ENCODE measurements at places on chromosomes 11 and 22. TPM values are rescaled to one million over a fixed set of nuclear protein-coding genes. Genes with fewer than 3 reads are reported as not detected.

Gene OR8D1
- not detected for total RNA-seq

Gene LRP5
- 67.1 TPM for total RNA-seq

Gene NEFH
- 0.71 TPM for total RNA-seq

Gene SAA1
- 260 TPM for total RNA-seq

Gene SMDT1
- total RNA-seq: 34.7 TPM

Gene SLC6A5
- total RNA-seq: not detected

Gene LRRC55
- total RNA-seq: 2.9 TPM

Gene LTO1
- total RNA-seq: 25.9 TPM

Gene C11orf97
- 14.7 TPM for total RNA-seq

Gene GLYAT
- total RNA-seq: not detected

Gene INCENP
- total RNA-seq: 14.1 TPM

Gene OR6A2
- 0.23 TPM for total RNA-seq

Gene TIMM10B
- 43.4 TPM for total RNA-seq

Gene BIRC3
- total RNA-seq: 44.5 TPM

Gene DERL3
- 6.1 TPM for total RNA-seq

Gene RIMBP3C
- total RNA-seq: not detected

Gene OOSP4A
- total RNA-seq: 0.40 TPM

Gene B4GALNT4
- 6.8 TPM for total RNA-seq

Gene OR2AG2
- 0.06 TPM for total RNA-seq

Gene OR52I1
- total RNA-seq: not detected

Gene CCDC116
- 0.71 TPM for total RNA-seq

Gene OR8G5
- 0.34 TPM for total RNA-seq

Gene C11orf87
- not detected for total RNA-seq

Gene MUC2
- total RNA-seq: 0.03 TPM

Gene RIBC2
- total RNA-seq: 7.0 TPM

Gene C1QTNF4
- total RNA-seq: 0.40 TPM

Gene OTOG
- total RNA-seq: not detected

Gene OR5B21
- not detected for total RNA-seq

Gene OR10A2
- total RNA-seq: not detected

Gene MYEOV
- 0.52 TPM for total RNA-seq

Gene C11orf71
- 14.4 TPM for total RNA-seq

Gene SUN2
- total RNA-seq: 75.5 TPM

Gene MDK
- 52.1 TPM for total RNA-seq

Gene TRPC6
- 66.5 TPM for total RNA-seq

Gene CRYAB
- 12.0 TPM for total RNA-seq

Gene UCP3
- 2.8 TPM for total RNA-seq

Gene BTBD18
- not detected for total RNA-seq

Gene DUSP8
- total RNA-seq: 17.0 TPM

Gene MS4A5
- not detected for total RNA-seq

Gene CFL1
- 387 TPM for total RNA-seq

Gene SLC25A1
- 36.3 TPM for total RNA-seq

Gene LIF
- total RNA-seq: 5.1 TPM

Gene ACRV1
- total RNA-seq: not detected

Gene HTR3A
- total RNA-seq: 0.43 TPM

Gene EIF4ENIF1
- total RNA-seq: 14.3 TPM

Gene TECTA
- total RNA-seq: 2.5 TPM

Gene SHISA8
- total RNA-seq: 0.34 TPM

Gene KCNQ1
- 15.4 TPM for total RNA-seq

Gene AIFM3
- total RNA-seq: 7.5 TPM
